GM12878 (cell line): ENCODE measurements at places on chromosomes 13 and 19.
A peak's percentile ranks its signal among the peaks of the same experiment; 100 is the strongest.

GRCh38 chr19:22332924-22333323 lies 46.7 kb downstream of the ZNF729 start:
- DNase-seq, result no peak

GRCh38 chr13:31944262-31945160 lies 87.1 kb upstream of the FRY start:
- no peak for DNase-seq

GRCh38 chr19:14354445-14354844 lies 26.8 kb upstream of the ADGRE5 start:
- no peak for DNase-seq

DNA sequence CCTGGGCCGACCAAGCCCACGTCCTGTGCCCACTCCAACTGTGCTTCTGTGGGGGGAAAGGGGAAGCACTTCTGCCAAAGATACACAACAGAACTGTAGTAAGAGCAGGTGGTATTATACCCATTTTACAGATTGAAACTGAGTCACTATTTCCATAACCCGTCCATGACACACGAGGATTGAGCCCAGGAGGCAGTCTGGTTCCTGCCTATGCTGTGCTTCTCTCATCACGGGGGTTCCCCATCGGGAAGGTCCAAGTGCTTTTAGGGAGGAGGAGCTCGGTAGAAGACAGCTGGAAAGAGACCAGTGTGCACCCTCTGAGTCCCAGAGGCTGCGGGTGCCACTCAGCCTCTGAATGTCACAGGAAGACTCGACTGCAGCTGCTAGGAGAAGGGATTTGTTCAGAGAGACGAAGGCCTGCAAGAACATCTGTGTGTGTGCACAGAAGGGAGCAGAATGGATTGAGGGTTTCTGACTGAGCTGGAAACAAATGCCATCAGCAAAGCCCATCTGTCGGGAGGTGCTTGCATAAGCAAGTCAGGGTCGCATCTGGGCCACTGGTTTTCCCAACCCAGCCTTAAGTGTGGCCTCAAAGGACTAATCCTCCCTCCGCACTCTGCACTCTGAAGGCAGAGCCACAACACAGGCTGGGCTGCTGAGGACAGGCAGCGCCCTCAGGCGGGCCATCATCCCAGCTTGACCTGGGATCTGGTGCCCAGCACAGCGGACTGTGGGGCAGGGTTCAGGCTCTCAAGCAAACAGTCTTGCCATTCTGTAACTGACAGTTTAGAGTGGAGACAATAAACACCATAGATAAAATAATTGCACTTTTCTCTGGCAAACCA lies 150.0 kb downstream of the DPF1 start:
- DNase-seq, result no peak

GRCh38 chr13:42751693-42752092 lies 29.7 kb upstream of the FAM216B start:
- DNase-seq, result peak; percentile 4

GRCh38 chr13:106802917-106803316 lies 235.0 kb upstream of the ARGLU1 start:
- no peak for DNase-seq

GRCh38 chr19:47633996-47634395 lies 25.1 kb downstream of the BICRA start:
- no peak for DNase-seq

DNA sequence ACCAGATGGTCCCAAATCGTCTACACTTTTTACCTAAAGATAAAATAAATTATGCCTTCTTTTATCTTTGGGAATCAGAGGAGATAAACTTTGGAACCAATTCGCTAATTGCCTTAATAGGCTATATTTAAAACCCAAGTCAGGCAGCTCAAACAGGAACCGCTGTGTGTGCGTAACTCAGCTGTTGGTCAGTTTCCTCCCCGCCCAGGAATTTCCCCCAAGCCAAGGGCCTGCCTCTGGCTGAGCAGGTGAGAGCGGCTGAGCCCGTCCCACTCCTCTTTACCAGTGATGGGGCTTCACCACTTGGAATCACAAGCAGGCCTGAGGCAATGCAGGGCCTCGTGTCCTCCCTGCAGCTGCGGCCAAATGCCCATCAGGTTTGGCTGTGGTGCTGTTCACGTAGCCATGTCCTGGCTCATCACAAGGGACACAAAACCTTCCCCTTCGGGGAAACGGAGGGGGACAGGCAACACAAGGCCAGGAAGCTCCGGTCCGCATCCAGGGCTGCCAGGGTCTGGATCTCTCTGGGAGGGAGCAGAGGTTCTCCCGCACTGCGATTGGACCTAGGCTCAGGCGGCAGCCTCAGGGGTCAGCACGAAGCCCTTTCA lies 503 bp upstream of the SLC7A9 start:
- no peak for DNase-seq

DNA sequence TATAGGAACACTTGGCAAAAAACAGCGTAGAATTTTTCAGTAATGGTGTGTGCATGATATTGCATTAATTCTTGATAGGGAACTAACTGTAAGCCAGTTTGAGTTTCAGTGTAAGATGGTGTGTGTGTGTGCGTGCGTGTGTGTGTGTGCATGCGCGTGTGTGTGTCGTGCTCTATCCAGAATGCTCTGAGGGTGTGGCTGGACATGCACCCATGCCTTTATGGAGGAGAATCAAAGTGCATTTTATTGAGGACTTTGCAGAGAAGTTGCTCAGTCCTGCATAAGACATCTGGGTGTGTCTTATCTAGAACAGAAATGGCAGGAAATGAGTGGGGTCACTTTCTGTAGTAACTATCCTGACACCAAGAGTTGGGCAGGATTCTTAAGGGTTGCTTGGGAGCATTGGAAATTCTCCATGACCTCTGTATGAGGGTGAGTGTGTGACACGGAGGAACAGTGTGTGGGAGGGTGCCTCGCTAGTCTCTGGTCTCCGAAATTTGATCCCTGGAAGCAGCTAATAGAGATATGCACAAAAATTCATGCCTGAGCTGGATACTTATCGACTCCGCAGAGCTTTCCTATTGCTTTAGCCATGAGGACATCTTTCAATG lies 252.2 kb downstream of the TSHZ3 start:
- DNase-seq, result no peak

DNA sequence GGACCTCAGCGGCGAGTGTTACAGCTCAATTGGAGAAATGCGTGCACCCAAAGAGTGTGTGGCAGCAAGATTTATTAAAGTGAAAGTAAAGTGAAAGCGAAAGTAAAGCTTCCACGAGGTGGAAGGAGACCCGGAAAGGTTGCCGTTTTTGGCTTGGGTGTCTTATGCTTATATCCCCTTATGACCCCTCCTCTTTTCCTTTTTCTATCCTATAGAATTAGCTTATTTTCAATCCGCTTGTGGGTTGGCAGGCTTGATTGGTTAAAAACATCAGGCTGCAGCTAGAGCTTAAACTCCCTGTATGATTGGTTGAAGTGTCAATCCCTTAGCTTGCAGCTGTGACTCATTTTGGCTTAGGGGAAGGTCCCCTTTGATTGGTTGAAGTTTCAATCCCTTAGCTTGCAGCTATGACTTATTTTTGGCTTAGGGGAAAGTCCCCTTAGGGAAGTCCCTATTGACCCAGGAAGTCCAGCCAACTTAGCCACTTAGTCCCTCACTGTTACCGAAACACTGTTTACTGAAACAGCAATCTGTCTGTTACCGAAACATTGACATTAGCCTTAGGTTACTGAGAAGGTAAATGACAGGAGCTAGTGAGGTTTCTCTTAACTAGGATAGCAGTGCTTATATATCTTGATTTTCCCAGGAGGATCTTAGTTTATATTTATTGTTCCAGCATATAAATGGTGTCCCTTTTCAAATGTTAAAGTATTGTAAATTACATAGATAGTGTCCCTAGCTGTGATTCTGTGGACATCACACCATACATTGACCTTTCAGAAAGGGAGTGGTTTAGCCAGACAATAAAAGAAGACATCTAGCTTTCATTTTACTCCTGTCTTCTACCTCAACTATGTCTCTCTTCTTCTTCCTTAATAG lies 575.8 kb downstream of the DACH1 start:
- peak; percentile 71 for DNase-seq

DNA sequence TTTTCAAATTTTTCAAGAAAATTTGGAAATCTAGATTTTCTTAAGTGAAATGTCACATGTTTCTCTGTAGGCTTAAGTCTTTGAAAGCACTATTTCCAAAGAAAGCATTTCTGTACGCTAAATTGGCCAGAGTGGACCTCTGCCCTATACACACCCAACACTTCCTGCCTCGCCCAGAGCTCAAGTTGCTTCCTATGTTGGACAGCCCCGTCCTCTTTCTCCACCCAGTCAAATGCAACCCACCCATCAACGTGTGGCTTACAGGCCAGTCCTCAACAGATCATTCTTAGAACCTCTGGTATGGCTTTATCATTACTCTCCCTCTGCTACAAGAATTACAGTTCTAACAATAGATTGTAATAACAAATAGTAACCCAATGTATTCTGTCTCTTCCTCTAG lies 24.2 kb downstream of the KLF12 start:
- DNase-seq, result no peak

DNA sequence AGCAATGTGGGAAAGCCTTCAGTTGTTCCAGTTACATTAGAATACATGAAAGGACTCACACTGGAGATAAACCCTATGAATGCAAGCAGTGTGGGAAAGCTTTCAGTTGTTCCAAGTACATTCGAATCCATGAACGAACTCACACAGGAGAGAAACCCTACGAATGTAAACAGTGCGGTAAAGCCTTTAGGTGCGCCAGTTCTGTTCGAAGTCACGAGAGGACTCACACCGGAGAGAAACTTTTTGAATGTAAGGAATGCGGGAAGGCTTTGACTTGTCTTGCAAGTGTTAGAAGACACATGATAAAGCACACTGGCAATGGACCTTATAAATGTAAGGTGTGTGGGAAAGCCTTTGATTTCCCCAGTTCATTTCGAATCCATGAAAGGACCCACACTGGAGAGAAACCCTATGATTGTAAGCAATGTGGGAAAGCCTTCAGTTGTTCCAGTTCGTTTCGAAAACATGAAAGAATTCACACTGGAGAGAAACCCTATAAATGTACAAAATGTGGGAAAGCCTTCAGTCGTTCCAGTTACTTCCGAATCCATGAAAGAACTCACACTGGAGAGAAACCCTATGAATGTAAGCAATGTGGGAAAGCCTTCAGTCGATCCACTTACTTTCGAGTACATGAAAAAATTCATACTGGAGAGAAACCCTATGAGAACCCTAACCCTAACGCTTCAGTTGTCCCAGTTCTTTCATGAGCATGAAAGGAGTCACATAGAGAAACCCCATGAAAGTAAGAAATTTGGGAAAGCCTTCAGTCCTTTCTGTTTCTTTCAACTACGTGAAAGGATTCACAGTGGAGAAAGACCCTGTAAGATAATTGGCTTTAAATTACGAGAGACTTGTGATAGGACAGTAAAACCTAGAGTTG lies 20.1 kb downstream of the ZNF627 start:
- no peak for DNase-seq

GRCh38 chr19:42066075-42066754 lies 3.8 kb downstream of the GRIK5 start:
- no peak for DNase-seq

- no peak for DNase-seq
Measured at GRCh38 chr13:83549671-83550070, 332.6 kb downstream of the SLITRK1 start.

GRCh38 chr13:99072941-99073340 lies 95.1 kb upstream of the DOCK9 start:
- DNase-seq, result no peak

- DNase-seq, result no peak
Measured at GRCh38 chr13:75804054-75804453, 167.9 kb downstream of the LMO7 start.

DNA sequence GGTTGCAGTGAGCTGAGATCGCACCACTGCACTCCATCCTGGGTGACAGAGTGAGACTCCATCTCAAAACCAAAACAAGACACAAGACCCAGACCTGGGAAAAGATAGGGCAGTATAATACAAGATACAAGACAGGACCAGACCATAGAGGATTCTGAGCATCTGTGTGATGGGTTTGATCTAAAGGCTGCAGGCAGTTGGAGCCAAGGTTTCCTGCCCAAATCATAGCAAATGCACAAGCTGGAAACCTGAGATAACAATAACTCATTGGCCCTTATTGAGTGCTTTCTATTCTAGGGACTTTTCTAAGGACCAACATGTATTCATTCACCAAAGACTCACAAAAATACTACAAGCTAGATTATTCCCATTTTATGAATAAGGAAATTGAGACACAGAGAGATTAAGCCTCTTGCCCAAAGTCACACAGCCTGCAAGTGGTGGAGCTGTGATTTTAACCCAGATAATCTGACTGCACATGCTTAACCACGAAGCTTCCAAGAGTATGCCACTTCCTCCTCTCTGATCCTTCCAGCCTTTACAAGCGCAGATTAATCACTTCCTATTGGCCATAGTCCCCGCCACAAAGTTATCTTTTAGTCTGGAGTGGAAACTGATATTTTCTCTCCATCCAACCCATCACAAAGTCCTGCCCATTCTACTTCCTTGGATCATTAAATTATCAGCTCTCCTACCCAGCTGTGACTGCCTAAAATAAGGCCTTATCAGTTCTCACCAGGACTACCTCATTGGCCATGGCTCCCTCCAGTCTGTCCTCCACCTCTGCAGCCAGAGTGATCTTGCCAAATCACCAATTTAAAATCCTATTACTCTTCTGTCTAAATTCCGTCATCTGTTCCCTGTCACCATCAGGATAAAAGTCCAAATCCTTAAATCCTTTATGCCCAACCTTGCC lies 147.2 kb downstream of the FLT1 start:
- no peak for DNase-seq

DNA sequence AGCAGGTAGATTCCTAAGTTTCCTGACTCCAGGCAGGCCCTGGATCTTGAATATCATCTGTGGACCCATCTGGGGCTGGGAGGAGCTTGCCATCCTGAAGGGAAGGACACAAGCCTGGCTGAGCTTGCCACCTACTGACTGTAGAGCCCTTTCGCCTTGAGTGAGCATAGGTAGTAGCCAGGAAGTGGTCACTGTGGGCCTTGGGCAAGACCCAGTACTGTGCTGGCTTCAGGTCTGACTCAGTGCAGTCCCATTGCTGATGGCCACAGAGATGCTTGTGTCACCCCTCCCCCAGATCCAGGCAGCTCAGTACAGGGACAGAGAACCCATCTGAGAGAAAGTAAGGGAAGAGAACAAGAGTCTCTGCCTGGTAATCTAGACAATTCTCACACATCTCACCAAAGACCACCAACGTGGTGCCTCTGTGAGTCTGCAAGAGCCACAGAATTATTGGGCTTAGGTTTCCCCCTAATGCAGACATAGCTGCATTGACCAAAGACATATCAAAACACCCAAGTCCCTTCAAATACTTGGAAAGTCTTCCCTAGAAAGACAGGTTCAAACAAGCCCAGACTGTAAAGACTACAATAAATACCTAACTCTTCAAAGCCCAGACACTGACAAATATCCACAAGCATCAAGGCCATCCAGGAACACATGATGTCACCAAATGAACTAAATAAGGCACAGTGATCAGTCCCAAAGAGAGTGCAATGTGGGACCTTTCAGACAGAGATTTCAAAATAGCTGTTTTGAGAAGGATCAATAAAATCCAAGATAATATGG lies 108.2 kb upstream of the WASF3 start:
- no peak for DNase-seq

- DNase-seq, result no peak
Measured at GRCh38 chr19:17229890-17230289, 3.9 kb downstream of the OCEL1 start.

- DNase-seq, result no peak
Measured at GRCh38 chr19:33849551-33850147, 53.0 kb downstream of the KCTD15 start.
